ENCODE measurements at places on chromosomes 2 and 18.

GRCh38 chr2:203918264-203918663, 18.3 kb upstream of the ICOS start:
- DNase-seq: no peak

- no peak for DNase-seq
These were observed 254.2 kb downstream of the RIT2 start for GRCh38 chr18:42861271-42861670.

GRCh38 chr2:179251870-179252269, 12.8 kb downstream of the SESTD1 start:
- DNase-seq: no peak

DNA sequence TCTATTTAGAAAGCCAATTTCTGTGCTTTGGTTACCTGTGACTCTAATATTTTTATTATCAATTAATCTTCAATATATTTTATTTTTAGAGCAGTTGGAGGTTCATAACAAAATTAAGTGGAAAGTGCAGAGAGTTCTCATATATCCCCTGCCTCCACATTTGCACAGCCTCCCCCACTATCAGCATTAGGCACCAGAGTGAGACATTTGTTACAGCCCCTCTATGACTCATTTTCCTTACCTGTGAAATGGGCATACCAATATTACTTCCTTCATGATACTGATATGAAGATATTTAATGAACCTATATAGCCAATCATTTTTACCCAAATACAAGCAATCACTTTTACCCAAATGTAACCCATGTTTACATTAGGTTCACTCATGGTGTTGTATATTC, 34.0 kb upstream of the CYTIP start:
- DNase-seq: no peak

GRCh38 chr2:64649626-64650025, 4.1 kb downstream of the SERTAD2 start:
- no peak for DNase-seq

- no peak for DNase-seq
These were observed 12.4 kb downstream of the ANO7 start for GRCh38 chr2:241200822-241201395.
